ENCODE measurements at places on chromosomes 7 and 10. TPM values are rescaled to one million over a fixed set of nuclear protein-coding genes. Genes with fewer than 3 reads are reported as not detected.

CACNA2D1 gene
- 31.6 TPM for total RNA-seq

SAP25 gene
- 0.60 TPM for total RNA-seq

SPAM1 gene
- not detected for total RNA-seq

FBXO24 gene
- not detected for total RNA-seq

GRCh38 chr10:130021383-130021950, 57.4 kb upstream of the EBF3 start:
- no peak overlapping the region for H3K4me3 ChIP-seq
- H3K4me1 ChIP-seq = no peaks in the 10 kb centered on the region
- no peak overlapping the region for H3K27ac ChIP-seq
- no peaks in the 10 kb centered on the region for H3K27me3 ChIP-seq
- no peak for DNase-seq
- H3K36me3 ChIP-seq = no peaks in the 10 kb centered on the region

- H3K36me3 ChIP-seq = no peaks in the 10 kb centered on the region
- no peak overlapping the region for H3K4me3 ChIP-seq
- no peaks in the 10 kb centered on the region for H3K27me3 ChIP-seq
- no peak overlapping the region for H3K27ac ChIP-seq
- H3K4me1 ChIP-seq = no peaks in the 10 kb centered on the region
These were observed 97.5 kb downstream of the GNAT3 start for GRCh38 chr7:80414331-80414730.

NCF1 gene
- not detected for total RNA-seq

DNA sequence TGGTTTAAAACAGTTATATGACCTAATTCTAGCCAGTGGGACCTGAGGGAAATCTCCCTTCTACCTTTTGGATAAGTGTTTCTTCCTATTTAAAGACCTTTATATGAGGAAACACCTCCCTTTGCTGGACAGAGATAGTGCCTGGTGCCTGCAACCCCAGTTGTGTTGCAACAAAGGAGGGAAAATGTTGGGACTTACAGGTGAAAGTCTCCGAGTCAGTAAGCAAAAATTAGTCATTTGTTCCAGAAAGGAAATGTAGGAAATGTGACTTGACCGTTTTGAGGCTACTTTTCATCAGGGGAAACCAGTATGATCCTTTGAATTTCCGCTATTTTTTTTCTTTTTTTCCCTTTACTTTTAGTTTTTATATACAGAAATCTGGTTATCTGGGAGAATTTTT, 165.5 kb downstream of the DKK1 start:
- no peak for DNase-seq
- H3K27me3 ChIP-seq = no peaks in the 10 kb centered on the region
- H3K27ac ChIP-seq = no peak overlapping the region
- H3K4me3 ChIP-seq = no peak overlapping the region

DNA sequence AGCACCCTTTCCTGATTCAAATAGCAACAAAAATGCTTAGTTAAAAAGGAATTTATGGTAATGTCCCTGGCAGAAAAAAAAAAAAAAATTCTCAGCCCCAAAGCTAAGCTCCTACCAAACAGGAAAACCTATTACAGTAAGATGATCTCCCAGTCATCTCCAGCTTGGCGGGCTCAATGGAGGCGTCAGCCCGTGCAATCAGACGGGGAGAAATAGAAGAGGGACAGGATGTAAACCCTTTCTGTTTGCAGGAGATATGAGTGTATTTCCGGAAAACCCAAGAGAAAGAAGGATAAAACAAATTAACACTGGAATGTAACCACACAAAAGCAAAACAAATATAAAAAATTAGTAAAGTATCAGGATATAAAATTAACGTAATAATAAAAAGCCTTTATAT, 242.8 kb downstream of the TCERG1L start:
- no peaks in the 10 kb centered on the region for H3K4me1 ChIP-seq
- no peaks in the 10 kb centered on the region for H3K36me3 ChIP-seq
- H3K4me3 ChIP-seq = no peak overlapping the region
- no peak for DNase-seq

SPDYE2 gene
- not detected for total RNA-seq

- DNase-seq = no peak
- H3K27me3 ChIP-seq = no peaks in the 10 kb centered on the region
- H3K27ac ChIP-seq = no peak overlapping the region
- no peaks in the 10 kb centered on the region for H3K36me3 ChIP-seq
- H3K4me1 ChIP-seq = no peaks in the 10 kb centered on the region
These were observed 7.9 kb upstream of the TCAF1 start for GRCh38 chr7:143909863-143910262.

ZNF804B gene
- total RNA-seq = not detected

CALML3 gene
- not detected for total RNA-seq

PRLHR gene
- not detected for total RNA-seq

- H3K27ac ChIP-seq = no peak overlapping the region
- H3K27me3 ChIP-seq = no peaks in the 10 kb centered on the region
- H3K4me1 ChIP-seq = 0 out of 2 replicates have a peak, but pooled peaks cover 3% of the 10 kb centered on the region
- H3K4me3 ChIP-seq = no peak overlapping the region
These were observed 405.2 kb downstream of the ARL4A start for GRCh38 chr7:13092708-13093005.

DNA sequence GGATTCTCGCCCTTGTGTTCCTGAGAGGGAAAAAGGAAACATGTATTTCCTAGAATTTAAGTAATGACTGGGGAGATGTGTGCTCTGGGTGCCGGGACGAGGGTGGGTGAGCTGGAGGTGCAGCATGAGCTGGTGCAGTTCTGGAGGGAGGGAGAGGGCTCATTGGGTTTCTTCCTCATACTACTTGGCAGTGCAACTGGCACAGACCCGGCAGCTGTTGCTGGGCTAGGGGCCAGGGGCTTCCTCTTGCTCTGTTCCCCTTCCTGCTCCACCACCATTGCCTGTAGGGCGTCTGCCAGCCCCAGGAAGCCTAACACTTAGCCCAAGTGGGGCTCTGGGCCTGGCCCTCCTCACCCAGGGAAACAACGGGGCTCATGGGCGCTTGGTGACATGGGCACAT, 5.9 kb downstream of the RET start:
- no peak overlapping the region for H3K27ac ChIP-seq
- H3K4me3 ChIP-seq = no peak overlapping the region
- no peak for DNase-seq

DNA sequence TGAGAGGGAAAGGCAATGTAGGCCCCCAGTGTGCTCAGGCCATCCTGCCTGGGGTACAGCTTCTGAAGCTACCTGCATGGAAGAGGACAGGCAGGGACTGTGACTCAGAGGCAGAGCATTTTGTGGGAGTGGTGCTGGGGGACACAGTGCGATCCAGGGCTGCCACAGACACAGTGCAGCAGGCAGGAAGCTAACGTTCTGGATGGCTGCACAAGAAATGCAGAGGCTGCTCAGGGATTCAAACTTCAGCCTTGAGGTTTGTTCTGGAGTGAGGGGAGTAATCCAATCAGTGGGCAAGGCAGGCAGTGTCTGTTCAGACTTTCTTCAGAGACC, 648.0 kb upstream of the IGFBP3 start:
- H3K4me1 ChIP-seq = peaks cover 11% of the 10 kb centered on the region
- no peak overlapping the region for H3K27ac ChIP-seq
- H3K4me3 ChIP-seq = no peak overlapping the region
- DNase-seq = no peak

DNA sequence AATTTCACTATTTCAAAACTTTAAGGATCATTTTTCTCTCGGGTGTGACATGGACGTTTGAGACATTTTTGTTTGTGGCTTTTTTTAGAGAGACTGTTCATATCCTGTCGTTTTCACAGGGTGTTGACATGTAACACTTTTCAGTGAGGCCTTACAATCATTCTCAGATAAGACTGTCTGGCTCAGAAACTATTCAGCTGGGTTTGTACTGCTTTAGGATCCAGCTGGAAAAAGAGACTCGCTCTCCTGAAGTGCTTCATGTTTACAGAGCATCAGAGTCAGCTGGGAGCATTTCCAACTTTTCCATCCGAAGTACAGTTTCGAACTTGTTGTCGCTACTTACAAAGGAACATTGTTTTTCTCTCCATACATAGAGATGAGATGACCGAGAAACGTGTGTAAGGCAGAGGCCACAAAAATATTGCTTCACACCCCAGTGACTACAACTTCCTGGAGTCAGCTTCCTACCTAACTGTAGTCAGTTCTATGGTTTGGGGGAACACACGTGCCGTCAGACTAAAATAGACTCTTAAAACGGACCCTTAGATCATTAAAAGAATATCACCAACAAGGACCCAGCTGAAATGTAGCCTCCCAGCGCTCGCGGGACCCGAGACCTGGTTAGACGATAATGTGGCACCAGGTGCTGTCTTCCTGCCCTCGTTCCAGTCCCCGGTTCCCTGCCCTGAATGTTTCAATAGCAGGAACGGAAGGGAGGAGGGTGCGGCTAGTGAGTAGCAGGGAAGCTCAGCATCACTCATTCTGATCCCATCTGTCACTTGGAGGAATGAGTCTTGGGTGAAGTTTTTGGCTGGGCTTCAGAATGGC, 78.0 kb downstream of the MKI67 start:
- DNase-seq = no peak
- no peaks in the 10 kb centered on the region for H3K27me3 ChIP-seq
- H3K27ac ChIP-seq = no peak overlapping the region
- H3K4me1 ChIP-seq = peaks cover 8% of the 10 kb centered on the region
- H3K36me3 ChIP-seq = no peaks in the 10 kb centered on the region

TAC1 gene
- not detected for total RNA-seq

- no peak overlapping the region for H3K27ac ChIP-seq
- no peak overlapping the region for H3K4me3 ChIP-seq
- H3K36me3 ChIP-seq = peaks cover 6% of the 10 kb centered on the region
- DNase-seq = no peak
These were observed 54.0 kb downstream of the COL17A1 start for GRCh38 chr10:104031631-104032030.

- no peaks in the 10 kb centered on the region for H3K36me3 ChIP-seq
- no peak for DNase-seq
- H3K4me3 ChIP-seq = no peak overlapping the region
- H3K27ac ChIP-seq = no peak overlapping the region
- H3K27me3 ChIP-seq = no peaks in the 10 kb centered on the region
- no peaks in the 10 kb centered on the region for H3K4me1 ChIP-seq
These were observed 8.4 kb downstream of the PLXDC2 start for GRCh38 chr10:19824381-19825342.

DNA sequence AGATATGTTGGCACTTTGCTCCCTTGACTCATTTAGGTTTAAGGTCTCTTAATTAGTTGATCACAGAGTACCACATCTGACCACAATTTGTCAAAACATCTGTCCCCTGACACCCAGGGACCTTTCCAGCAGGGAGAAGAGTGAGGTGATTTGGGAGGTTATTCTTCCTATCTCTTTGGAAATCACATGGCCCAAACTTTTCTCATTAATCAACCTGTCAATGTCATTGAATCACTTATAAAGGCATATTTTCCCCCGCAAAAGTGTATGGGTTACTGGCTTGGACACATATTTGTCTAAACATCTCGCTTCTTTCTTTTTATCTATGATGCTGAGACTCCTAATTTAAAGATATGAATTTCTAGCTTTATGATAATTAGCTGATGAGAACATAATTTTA, 92.4 kb upstream of the RPA3 start:
- H3K4me1 ChIP-seq = peaks cover 4% of the 10 kb centered on the region
- H3K36me3 ChIP-seq = no peaks in the 10 kb centered on the region
- H3K27ac ChIP-seq = no peak overlapping the region
- no peaks in the 10 kb centered on the region for H3K27me3 ChIP-seq
- H3K4me3 ChIP-seq = no peak overlapping the region

NANOS1 gene
- 0.71 TPM for total RNA-seq

NFKB2 gene
- total RNA-seq = 28.8 TPM

GRCh38 chr10:84424731-84425167, 96.4 kb downstream of the CCSER2 start:
- DNase-seq = peak; percentile 87
- H3K36me3 ChIP-seq = peaks cover 33% of the 10 kb centered on the region
- H3K4me1 ChIP-seq = peaks cover 56% of the 10 kb centered on the region
- peak overlapping the region; percentile 20 for H3K4me3 ChIP-seq
- H3K27ac ChIP-seq = peak overlapping the region; percentile 88

PLAU gene
- total RNA-seq = 4.7 TPM

TAS2R41 gene
- total RNA-seq = not detected

All from SJSA1 (cell line).